ENCODE measurements at places on chromosomes 2 and 18.

DNA sequence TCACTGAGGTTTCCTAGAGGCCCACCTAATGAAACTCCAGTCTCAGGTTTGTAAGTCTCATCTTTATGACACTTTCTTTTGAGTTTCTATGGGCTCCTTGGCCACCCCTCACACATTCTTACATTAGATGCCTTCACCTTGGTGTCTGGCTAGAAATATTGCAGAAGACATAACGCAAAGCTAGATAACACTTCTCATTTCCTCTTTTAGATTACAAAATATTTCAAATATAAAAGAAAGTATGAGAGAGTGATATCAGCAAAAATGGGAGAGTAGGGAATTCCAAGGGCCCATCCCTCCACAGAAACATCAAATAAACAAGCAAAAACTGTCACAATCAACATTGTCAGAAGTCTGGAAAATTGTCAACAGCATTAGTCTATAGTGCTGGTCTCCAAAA is 43.3 kb upstream of the ZCCHC2 start:
- no peak for DNase-seq

GRCh38 chr2:124328397-124328796 is 303.3 kb downstream of the CNTNAP5 start:
- no peak for DNase-seq

DNA sequence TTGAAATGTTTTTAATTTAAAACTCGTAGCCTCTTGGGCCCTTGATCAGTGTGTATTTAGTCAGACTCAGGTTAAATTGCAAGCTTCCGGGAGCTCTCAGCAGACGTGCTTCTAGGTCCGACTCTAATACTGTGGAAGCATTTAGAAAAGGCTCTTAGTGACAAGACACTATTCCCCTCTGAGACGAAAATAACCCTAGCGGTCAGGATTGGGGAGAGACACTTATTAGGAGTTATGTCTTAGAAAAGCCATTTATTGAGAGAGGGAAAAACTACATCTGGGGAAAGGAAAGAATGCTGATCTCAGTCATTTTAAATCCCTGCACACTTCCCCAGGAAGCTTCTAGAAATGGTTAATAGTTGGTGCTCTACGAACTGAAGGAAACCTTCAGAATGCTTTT is 110.5 kb upstream of the NCK2 start:
- no peak for DNase-seq

DNA sequence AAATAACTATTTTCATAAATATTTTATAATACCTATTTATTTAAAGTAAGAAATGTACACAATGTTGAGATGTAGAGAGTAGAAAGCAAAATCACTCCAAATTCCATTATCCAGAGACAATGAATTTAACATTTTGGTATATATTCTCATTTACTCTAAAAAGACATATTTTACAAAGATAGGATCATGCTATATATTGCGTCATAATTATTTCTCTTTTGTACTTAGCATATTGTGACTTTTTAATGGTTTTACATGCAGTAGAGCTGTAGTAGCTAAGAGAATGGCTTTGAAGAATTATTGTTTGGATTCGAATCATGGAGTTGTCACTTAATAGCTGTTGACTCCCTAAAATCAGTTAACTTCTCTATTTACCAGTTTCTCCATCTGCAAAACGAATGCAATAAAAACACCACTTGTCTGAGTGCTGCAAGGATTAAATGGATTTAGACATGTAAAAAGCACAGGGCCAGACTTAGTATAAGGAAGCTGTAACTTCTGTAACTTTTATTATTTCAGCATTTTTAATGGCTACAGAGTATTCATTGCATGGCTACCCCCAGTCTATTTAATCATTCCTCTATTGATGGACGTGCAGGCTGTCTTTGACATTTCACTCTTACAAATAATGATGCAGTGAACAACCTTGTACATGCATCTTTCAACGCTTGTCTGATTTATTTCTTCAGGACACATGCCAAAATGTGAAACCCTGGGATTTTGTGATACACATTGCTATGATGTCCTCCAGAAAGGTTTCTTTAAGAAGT is 33.2 kb downstream of the KCNS3 start:
- no peak for DNase-seq

DNA sequence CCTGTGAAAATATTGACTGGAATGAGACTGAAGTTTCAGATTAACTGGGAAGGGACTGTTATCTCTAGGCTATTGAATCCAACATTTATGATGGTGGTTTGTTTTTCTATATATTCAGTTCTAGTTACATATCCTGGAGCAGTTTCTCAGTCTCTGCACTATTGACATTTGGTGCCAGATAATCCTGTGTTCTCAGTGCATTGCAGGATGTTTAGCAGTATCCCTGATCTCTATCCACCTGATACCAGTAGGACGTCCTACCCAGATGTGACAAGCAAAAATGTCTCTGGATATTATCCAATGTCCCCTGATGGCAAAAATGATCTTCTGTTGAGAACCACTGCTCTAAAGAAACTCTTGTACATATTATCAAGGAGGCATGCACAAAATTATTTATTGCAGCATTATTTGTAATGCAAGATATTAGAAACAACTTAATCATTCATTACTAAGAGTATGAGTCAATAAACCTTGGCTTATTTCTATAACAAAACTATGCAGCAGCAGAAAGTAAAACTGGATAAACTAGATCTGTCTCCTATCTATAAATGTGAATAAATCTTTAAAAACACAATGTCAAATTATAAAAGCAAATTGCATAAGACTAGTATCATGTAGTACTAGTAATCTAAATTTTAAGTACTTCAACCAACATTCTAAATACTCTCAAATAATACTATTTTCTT is 369.3 kb upstream of the RND3 start:
- DNase-seq: no peak

- no peak for DNase-seq
Observed at GRCh38 chr2:182954789-182955188, 83.5 kb downstream of the NCKAP1 start.

- no peak for DNase-seq
Observed at GRCh38 chr2:239145106-239145505, 255.7 kb downstream of the HDAC4 start.

- DNase-seq: no peak
Observed at GRCh38 chr2:170710609-170710979, 4.5 kb upstream of the SP5 start.

DNA sequence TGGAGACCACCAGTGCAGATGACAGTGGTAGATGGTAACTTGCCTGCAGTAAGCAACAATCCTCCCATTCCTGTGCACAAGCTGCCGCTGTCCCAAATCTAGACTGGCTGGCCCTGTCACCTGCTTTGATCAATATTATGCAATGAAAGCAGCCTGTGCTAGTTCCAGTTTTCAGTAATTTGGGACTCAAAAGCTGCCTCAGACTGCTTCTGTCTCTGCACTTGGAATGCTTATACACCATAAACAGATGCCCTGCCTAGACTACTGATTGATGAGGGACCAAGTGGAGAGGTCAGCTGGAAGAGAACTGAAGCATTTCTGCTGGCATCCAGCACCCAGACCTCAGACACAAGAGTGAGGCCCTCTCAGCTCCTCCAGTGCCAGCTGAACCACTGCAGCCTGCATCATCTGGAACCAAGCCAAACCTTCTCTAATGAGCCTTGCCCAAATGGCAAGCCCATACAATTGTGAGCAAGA is 24.9 kb downstream of the CCBE1 start:
- no peak for DNase-seq

GRCh38 chr2:191486584-191487320 is 191.2 kb upstream of the NABP1 start:
- DNase-seq: no peak

DNA sequence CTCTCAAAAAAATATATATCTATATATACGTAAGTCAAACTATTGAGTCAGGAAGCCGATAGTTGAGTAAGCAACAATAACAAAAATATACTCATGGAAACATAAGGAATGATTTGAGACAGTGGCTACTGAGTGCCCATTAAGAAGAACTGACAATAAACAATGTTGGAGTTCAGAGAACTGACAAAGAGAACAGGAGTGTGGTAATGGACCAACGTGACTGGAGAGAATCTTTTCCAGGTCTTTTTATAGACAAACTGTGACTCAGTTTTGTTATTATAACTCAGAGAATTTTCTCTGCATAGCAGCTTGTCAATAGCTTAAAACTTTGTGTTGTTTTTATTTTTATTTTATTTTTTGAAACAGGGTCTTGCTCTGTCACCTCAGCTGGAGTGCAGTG is 4.6 kb upstream of the GALM start:
- DNase-seq: no peak

- DNase-seq: no peak
Observed at GRCh38 chr2:167944825-167945659, 302.4 kb downstream of the STK39 start.

DNA sequence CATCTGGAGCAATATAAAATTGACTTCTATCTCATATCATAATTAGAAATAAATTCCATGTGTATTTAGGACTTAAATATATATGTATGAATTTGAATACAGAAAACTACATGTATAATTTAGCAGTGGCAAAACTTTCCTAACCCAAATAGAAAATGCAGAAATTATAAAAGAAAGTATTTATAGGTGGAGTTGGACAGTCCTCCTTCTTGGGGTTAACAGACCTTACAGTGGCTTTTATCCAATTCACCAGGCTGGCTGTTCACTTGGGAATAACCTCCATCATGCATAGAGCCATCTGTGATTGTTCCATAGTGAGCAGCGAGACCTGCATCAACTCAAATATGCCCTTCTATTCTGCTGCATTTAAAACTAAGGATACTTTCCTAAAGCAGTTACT is 8.3 kb downstream of the DDX1 start:
- DNase-seq: no peak

All from stimulated activated naive CD8-positive, alpha-beta T cell treated with anti-CD3 and anti-CD28 coated beads, Interleukin-15, Interleukin-2, amounts not matched to agents 100 U/mL and 50 U/mL, for 24 hours (primary cell).